ENCODE measurements at places on chromosomes 7 and 10.
A peak's percentile ranks its signal among the peaks of the same experiment; 100 is the strongest.

DNA sequence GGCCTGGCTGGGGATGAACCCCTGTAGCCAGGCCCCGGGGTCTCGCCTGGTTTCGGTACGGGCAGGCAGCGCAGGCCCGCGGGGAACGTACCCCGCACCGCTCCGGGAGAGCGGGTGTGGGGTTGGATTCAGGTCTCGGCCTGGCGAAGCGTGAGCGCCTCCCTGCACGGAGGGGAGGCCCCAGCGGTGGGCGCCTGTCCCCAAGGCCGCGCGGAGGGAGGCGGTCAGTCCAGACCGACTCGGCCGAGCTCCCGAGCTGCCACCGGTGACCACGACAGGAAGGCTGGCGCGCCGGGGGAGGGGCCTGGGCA is 378 bp upstream of the INPP5F start:
- H3K36me3 ChIP-seq = no peaks in the 10 kb centered on the region
- no peak for DNase-seq
- peak overlapping the region; percentile 31 for H3K4me3 ChIP-seq
- H3K27me3 ChIP-seq = no peaks in the 10 kb centered on the region

DNA sequence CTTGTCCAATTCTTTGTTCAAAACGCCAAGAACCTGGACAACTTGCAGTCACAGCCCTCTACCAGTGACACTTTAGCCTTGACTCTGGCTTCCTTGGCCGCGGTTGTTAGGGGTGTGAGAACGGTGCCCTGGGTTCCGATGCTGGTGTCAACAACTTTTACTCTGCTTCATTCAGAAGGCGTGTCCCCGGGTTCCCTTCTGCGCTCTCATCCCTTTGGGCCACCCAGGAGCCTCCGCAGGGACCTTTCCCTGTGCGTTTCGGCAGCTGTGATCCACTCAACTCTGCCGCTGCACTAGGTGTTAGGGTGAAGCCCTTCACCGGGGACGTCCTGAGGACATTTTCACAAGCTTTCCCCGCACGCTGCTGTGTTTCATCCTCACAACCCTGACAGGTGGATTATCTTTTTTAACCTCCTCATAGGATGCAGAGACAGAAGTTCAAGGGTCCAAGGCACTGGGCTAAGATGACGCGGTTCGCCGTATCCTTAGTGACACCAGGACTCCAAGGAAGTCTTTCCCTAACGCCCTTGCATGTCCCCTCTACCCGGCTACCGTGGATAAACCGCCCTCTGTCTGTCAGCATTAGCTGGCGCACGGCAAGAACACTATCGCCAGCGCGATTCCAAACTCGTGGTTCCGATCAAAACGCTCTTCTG is 133.5 kb upstream of the SHH start:
- no peaks in the 10 kb centered on the region for H3K27me3 ChIP-seq
- no peaks in the 10 kb centered on the region for H3K36me3 ChIP-seq
- no peak overlapping the region for H3K4me3 ChIP-seq
- H3K27ac ChIP-seq = no peak overlapping the region
- no peak for DNase-seq

- DNase-seq = peak; percentile 10
- no peaks in the 10 kb centered on the region for H3K27me3 ChIP-seq
- no peaks in the 10 kb centered on the region for H3K36me3 ChIP-seq
- H3K27ac ChIP-seq = no peak overlapping the region
- peaks cover 9% of the 10 kb centered on the region for H3K4me1 ChIP-seq
Measured at GRCh38 chr7:69922026-69922803, 323.9 kb downstream of the AUTS2 start.

- no peaks in the 10 kb centered on the region for H3K27me3 ChIP-seq
- H3K36me3 ChIP-seq = peaks cover 39% of the 10 kb centered on the region
- H3K4me1 ChIP-seq = peaks cover 8% of the 10 kb centered on the region
- no peak overlapping the region for H3K27ac ChIP-seq
- no peak for DNase-seq
- no peak overlapping the region for H3K4me3 ChIP-seq
Measured at GRCh38 chr10:29512425-29512974, 122.3 kb downstream of the SVIL start.

- H3K27ac ChIP-seq = no peak overlapping the region
- no peaks in the 10 kb centered on the region for H3K36me3 ChIP-seq
- no peak overlapping the region for H3K4me3 ChIP-seq
- H3K27me3 ChIP-seq = no peaks in the 10 kb centered on the region
- H3K4me1 ChIP-seq = peaks cover 11% of the 10 kb centered on the region
Measured at GRCh38 chr10:31871266-31872065, 57.2 kb downstream of the ARHGAP12 start.

GRCh38 chr7:128918016-128918665 is 7.6 kb upstream of the KCP start:
- no peaks in the 10 kb centered on the region for H3K4me1 ChIP-seq
- H3K27me3 ChIP-seq = peaks cover 71% of the 10 kb centered on the region
- no peaks in the 10 kb centered on the region for H3K36me3 ChIP-seq
- no peak for DNase-seq
- no peak overlapping the region for H3K4me3 ChIP-seq

DNA sequence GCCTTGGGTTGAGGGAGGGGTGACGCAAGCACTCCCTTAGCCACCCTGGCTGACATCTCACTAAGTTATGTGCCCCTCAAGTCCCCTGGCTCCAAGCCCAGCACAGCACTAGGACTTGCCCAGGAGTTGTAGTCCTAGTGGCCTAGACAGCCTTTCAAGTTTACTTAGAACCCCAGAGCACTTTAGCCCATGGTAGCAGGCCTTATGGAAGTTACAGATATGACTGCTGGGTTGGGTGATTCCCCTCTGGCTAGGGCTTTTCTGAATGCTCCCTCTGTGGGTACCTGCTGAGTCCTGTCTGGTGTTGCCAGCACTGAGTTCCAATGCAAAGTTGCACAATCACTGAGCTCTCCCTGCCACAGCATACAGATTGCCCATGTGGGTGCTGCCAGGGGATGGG is 83.2 kb downstream of the AHCYL2 start:
- no peak overlapping the region for H3K27ac ChIP-seq
- H3K4me1 ChIP-seq = no peaks in the 10 kb centered on the region
- H3K27me3 ChIP-seq = no peaks in the 10 kb centered on the region
- no peaks in the 10 kb centered on the region for H3K36me3 ChIP-seq

- no peak for DNase-seq
- H3K36me3 ChIP-seq = no peaks in the 10 kb centered on the region
- no peaks in the 10 kb centered on the region for H3K4me1 ChIP-seq
- H3K4me3 ChIP-seq = no peak overlapping the region
- no peak overlapping the region for H3K27ac ChIP-seq
Measured at GRCh38 chr10:7942859-7943258, 111.6 kb upstream of the GATA3 start.

GRCh38 chr7:74138334-74138867 is 35.8 kb upstream of the EIF4H start:
- no peaks in the 10 kb centered on the region for H3K27me3 ChIP-seq
- H3K4me1 ChIP-seq = no peaks in the 10 kb centered on the region
- DNase-seq = no peak
- H3K4me3 ChIP-seq = no peak overlapping the region
- no peaks in the 10 kb centered on the region for H3K36me3 ChIP-seq

DNA sequence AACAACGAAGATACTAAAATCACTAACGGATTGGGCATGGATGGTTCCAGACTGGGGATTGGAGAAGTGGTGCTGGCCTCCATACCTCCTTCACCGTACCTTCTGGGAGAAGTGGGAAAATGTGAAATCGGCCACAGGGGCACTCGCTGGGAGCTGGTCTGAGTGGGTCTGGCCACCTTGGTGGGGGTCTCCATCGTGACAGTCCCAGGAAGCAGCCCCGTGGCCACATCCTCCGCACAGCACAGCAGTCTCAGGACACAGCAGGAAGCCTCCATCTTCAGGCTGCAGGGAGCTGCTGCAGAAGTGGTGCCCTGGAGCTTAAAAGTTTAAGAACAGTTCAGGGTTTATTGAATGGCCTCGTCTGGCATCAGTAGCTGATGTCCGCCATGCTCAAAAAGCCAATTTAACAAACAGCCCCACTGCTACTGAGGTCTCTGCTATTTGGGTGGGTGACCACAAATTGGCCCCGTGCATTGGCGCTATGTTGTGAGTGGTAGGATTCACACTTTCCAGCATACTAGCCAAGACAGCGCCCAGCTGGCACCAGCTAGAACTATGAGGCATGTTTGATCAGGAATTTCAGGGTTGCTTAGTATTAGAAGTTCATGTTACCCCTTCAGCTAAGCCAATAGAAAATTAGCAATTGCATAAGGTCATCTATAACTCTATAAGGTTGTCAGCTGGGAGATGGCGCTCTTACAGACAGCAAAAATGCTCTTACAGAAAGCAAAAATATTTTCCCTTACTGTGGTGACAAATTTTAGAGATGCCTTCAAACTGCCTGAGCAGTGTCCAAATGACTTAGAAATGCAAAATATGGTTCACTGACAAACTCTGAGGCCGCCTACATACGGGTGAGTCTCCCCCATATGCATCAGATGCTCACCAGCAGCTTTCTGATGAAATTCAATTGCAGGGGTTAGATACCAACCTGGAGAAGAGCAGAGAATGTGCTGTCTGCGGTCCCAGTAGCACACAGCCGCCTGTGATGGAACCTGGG is 17.0 kb downstream of the PKD1L1 start:
- H3K4me1 ChIP-seq = no peaks in the 10 kb centered on the region
- no peak overlapping the region for H3K4me3 ChIP-seq
- no peak overlapping the region for H3K27ac ChIP-seq
- no peaks in the 10 kb centered on the region for H3K27me3 ChIP-seq
- H3K36me3 ChIP-seq = no peaks in the 10 kb centered on the region

GRCh38 chr7:158076656-158077055 is 511.0 kb downstream of the PTPRN2 start:
- H3K4me3 ChIP-seq = no peak overlapping the region
- H3K4me1 ChIP-seq = no peaks in the 10 kb centered on the region
- no peak overlapping the region for H3K27ac ChIP-seq
- no peaks in the 10 kb centered on the region for H3K36me3 ChIP-seq
- DNase-seq = no peak
- no peaks in the 10 kb centered on the region for H3K27me3 ChIP-seq

DNA sequence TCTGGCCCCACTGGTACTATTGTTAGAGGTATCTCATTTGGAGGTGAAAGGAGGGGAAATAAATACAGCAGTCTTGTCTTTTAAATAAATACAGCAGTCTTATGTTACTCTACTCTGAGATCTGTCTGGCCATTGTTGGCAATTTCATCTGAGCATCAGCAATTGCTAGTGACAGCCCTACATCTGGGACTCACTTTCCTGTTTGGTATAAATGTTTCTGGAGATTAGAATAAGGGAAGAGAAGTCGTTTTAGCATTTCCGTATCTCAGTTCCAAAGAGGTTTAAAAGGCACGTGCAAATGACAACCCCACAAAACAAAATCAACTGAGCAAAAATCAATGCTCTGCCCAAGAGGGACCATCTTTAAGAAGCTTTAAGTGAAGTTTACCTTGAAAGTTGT is 18.1 kb upstream of the CNNM2 start:
- H3K27me3 ChIP-seq = no peaks in the 10 kb centered on the region
- no peaks in the 10 kb centered on the region for H3K4me1 ChIP-seq
- H3K27ac ChIP-seq = no peak overlapping the region
- H3K36me3 ChIP-seq = no peaks in the 10 kb centered on the region

GRCh38 chr7:69439636-69440325 is 158.5 kb upstream of the AUTS2 start:
- no peaks in the 10 kb centered on the region for H3K27me3 ChIP-seq
- H3K27ac ChIP-seq = no peak overlapping the region
- H3K4me3 ChIP-seq = no peak overlapping the region
- no peaks in the 10 kb centered on the region for H3K4me1 ChIP-seq
- no peaks in the 10 kb centered on the region for H3K36me3 ChIP-seq

DNA sequence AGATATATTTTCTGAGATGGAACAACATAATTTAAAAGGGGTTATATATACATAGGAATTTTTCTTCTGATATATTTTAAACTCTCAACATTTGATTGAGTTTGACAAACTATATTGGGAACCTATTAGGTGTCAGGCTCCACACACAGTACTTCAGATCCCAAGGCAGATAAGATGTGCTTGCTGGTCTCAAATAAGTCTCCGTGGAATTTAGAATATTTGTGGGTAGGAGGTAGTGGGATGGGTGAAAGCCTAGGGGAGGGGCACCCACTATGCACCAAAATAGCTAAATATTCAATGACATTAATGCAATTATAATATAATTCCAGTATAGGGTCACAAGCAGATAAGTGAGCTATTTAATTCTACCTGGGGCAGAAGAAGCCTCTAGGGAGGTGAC is 81.5 kb downstream of the ARL4A start:
- no peak overlapping the region for H3K27ac ChIP-seq
- H3K4me3 ChIP-seq = no peak overlapping the region
- no peak for DNase-seq
- no peaks in the 10 kb centered on the region for H3K36me3 ChIP-seq
- no peaks in the 10 kb centered on the region for H3K27me3 ChIP-seq

DNA sequence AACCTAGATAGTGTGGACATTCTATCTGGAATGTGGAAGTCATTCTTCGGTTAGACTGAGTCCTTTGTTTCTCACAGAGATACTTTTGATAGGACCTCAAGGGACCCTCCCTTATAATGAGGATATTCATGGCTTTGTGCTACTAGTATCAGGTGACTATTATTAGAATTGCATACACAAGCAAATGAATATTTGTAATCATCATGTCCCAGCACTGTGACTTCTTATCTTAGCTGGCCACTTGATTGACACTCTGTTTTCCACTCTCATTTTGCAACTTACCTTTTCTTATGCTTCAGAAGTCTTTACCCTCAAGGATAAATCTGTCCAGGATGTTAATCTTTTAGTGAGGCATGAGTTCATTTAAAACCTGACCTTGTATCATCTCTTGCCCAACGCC is 268.2 kb upstream of the FZD1 start:
- no peak for DNase-seq
- no peaks in the 10 kb centered on the region for H3K27me3 ChIP-seq
- H3K4me3 ChIP-seq = no peak overlapping the region
- no peak overlapping the region for H3K27ac ChIP-seq
- no peaks in the 10 kb centered on the region for H3K36me3 ChIP-seq

DNA sequence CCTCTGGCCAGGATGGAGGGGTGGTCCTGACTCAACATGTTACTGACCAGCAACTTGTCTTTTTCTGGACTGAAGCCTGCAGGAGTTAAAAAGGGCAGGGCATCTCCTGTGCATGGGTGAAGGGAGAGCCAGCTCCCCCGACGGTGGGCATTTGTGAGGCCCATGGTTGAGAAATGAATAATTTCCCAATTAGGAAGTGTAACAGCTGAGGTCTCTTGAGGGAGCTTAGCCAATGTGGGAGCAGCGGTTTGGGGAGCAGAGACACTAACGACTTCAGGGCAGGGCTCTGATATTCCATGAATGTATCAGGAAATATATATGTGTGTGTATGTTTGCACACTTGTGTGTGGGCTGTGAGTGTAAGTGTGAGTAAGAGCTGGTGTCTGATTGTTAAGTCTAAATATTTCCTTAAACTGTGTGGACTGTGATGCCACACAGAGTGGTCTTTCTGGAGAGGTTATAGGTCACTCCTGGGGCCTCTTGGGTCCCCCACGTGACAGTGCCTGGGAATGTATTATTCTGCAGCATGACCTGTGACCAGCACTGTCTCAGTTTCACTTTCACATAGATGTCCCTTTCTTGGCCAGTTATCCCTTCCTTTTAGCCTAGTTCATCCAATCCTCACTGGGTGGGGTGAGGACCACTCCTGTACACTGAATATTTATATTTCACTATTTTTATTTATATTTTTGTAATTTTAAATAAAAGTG is 6.0 kb downstream of the PLAU start:
- DNase-seq = no peak
- no peak overlapping the region for H3K27ac ChIP-seq
- no peak overlapping the region for H3K4me3 ChIP-seq
- no peaks in the 10 kb centered on the region for H3K36me3 ChIP-seq
- H3K4me1 ChIP-seq = no peaks in the 10 kb centered on the region
